ENCODE measurements at places on chromosomes 6 and 20.

DNA sequence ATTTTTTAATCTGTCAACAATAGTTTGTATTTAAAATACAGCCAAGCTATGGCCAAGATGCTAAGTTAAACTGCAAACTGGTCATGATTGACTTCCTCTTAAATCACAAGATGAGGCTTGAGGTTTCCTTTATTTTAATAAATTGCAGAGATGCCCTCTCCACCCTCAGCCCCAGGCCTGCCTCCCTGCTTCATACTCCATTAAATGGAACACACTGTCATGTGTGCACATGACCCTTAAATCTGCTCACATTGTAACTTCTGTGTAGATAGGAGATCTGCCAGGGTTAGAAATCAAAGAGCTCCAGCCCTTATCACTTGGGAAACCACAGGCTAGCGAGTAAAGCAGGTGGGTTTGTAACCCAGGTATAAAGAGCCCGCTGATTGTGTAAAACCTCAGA lies 20.8 kb downstream of the DUSP22 start:
- DNase-seq: no peak

- no peak for DNase-seq
Observed at GRCh38 chr6:150272976-150273315, 95.9 kb upstream of the IYD start.

DNA sequence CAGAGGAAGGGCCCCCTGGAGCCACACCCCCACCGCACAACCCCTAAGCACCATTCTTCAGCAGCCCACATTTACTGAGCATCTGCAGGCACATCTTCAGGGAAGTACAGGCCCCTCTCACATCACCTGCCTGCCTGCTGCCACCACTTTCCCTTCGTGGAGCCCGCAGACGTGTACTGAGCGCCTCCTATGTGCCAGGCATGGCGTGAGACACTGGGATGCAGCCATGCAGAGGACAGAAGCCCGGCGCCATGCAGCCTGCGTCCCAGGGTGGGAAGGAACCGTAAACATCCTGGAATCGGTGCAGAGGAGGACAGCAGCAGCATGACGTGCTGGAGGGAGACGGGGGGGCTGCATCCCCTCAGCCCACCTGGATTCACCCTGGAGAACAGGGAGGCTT lies 78.1 kb downstream of the GRM4 start:
- DNase-seq: no peak

GRCh38 chr20:6618051-6618450 lies 149.4 kb upstream of the BMP2 start:
- DNase-seq: no peak

- DNase-seq: no peak
Observed at GRCh38 chr6:39688494-39688893, 36.7 kb downstream of the KIF6 start.

DNA sequence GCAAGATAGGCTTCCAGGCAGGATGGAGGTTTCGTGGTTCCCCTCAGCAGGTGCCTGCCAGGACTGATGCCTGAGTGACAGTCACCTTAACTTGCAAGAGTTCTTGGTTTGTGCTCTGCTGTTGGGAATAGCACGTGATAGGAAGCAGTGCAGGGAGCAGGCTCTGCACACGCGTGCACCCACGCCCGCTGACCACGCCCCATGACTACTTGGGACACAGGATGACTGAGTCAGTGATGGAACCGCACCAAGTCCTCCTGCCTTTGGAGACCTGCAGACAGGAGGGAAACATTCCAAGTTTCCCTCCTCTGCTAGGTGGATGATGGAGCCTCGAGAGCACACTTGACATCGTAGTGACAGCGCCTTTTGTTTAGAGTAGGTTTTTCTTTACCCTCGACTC lies 164.2 kb downstream of the DTNBP1 start:
- DNase-seq: no peak

GRCh38 chr20:62049342-62050165 lies 16.1 kb downstream of the TAF4 start:
- no peak for DNase-seq

GRCh38 chr6:163095401-163095800 lies 319.1 kb upstream of the QKI start:
- DNase-seq: no peak

GRCh38 chr20:50290808-50291207 lies 100.2 kb downstream of the CEBPB start:
- no peak for DNase-seq

DNA sequence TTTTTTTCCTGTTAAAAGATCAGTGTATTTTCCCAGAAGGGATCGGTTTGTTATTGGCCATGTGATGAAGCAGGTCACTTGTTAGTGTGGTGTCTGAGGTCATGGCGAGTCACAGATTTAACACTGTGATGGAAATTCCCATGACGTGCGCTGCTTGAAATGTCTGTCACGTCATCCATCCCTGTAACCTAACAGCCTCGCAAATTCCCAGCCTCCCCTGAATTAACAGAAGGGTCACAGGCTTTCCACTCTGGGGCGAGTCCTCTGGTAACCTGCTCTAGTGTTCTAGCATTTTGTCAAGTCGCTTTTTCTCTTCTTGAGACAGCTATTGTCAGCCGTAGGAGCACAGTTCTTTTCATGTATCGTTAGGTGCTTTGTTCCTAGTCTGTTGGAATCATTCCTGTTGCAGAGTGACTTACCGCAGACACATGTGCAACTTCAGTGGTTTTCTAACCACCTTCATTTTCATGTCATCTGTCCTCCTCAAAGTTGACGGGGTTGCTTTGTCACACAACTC lies 137.2 kb downstream of the MAP3K4 start:
- no peak for DNase-seq

DNA sequence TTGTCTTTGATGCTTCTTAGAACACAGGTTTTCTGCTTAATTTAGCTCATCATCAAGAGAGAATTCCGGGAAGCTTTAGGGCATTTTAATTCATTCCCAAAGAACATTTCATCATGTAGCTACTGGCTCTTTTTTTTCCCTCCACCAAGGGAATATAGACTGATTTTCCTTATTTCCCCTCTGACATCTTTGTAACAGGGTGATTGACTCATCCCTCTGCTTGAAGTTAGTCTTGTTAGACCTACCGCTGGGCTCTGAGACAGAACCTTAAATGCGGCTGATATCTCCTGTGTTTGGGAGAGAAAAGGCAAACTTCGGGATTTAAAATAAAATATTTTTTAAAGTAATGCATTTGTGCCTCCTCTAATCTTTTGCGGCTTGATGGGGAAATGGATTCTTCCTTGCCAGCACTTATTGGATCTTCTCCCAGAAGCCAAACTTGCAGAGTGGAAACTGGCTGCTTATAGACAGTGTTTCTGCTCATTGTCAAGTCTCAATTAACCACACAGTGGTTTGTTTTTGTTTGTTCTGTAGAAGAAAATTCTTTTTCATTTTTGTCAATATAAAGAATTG lies 272.7 kb upstream of the PLCB4 start:
- DNase-seq: no peak

DNA sequence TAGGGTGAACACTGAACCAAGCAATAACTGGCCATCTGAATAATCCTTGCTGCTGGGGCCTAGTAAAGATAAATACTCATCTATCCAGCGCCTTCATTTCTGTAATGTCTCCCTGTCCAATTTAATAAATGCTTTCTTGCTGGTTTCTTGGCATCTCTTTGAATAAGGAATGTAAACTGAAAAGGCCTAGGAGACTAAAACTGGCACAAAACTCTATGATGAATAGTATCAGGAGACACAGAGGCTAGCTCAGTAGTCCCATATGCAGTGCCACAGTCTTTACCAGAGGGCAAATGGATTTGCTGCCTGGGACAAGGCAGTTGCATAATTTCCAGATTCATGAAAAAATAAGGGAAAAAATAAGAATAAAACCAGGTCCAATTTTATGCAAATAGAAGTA lies 324.4 kb downstream of the CENPW start:
- DNase-seq: no peak
